Bone marrow (tissue), 2 donors: ENCODE measurements at places on chromosomes 7 and 10.

- no peak for DNase-seq
Observed at GRCh38 chr7:13312307-13312706, 624.9 kb downstream of the ARL4A start.

DNA sequence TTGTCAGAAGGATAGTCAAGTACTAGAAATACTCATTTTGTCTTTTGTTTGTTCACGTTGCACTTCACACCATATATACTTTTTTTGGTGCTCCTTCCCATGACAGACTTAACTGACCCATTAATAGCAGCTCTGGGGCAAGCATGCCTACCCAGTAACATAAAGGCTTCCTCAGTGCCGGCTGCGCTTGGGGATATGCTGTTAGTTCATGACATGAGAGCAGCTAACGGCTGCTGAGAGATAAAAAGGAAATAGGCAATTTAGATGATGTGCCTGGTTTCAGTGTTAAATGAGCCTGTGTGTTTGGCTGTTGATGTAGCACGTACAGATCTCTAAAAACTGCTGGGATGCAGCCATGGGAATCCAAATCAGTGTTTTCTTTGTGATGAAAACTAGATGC, 86.4 kb downstream of the TAX1BP1 start:
- no peak for DNase-seq

- no peak for DNase-seq
Observed at GRCh38 chr10:76115471-76116155, 684.2 kb downstream of the LRMDA start.

DNA sequence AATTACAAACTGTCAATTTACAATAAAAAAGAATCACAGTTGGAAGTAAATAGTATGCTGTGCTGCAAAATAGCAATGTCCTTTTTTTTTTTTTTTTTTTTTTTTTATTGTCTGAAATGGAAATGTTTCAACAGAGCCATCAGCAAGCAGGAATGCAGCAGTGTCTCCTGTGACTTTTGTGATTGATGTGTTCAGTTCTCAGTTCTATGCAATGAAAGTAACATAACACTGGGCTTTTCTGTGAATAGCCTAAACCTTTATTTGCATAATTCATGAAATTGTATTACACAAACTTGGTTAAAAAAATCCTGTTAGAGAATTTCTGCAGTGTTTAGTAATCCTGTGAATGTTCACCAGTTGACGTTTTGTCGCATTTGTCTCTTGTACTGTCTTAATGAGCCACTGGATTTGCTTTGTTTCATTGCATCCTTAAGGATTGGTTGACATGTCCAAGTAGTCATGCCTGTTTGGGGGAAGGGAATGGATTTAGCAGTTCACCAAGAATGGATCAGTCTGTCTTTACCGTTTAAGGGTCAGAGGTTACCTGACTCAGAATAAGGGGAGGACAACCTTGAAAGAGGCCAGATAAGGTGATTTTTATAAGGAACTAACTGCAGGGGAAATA, 192.7 kb downstream of the MLLT10 start:
- no peak for DNase-seq

- DNase-seq: no peak
Observed at GRCh38 chr7:36468370-36469101, 78.9 kb downstream of the ANLN start.

GRCh38 chr7:138669364-138669763, 31.8 kb downstream of the SVOPL start:
- no peak for DNase-seq

GRCh38 chr7:121475806-121476205, 79.7 kb upstream of the FAM3C start:
- DNase-seq: no peak

DNA sequence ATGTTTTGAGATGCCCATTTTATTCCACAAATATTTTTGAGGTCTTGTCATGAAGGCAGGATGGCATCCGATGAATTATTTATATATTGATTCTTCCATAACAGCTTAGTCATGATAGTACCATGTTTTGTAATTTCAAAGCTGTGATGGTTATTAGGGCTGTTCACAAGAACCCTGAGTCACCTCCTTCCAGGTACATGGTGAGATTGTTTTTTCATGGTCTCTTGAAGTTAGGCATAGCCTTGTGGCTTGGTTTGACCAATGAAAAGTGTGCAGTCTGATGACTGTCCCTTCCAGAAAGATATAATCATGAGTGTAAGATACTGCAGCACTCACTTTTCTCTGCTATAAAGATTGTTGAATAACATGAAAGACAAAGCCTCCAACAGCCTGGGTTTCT, 274.8 kb downstream of the FGFR2 start:
- no peak for DNase-seq

DNA sequence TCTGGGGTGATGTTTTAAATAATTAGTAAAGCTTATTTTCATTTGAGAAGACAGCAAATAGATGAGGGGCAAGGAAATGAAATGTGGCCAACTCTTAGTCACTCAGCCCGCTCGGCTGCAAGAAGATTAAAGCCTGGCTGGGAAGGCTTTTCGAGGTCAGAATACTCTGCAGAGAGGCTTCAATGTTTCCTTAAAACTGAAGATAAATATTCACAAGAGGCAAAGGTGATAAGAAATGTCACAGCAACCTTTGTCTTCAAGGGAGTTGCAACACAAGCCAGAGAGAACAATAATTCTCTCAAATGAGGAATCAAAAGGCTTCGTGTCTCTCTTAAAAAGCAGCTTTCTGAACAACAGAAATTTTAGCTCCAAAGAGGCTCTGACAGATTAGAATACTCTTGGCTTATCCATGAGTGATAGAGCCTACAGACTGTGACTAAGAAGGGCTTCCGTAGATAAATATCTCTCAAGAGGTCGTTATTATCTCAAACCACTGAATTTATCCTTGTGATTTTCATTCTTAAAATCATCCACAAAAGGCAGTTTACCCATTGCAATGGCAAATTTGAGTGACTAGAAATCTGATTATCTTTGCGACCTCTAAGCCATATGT, 92.5 kb downstream of the KLF6 start:
- no peak for DNase-seq

DNA sequence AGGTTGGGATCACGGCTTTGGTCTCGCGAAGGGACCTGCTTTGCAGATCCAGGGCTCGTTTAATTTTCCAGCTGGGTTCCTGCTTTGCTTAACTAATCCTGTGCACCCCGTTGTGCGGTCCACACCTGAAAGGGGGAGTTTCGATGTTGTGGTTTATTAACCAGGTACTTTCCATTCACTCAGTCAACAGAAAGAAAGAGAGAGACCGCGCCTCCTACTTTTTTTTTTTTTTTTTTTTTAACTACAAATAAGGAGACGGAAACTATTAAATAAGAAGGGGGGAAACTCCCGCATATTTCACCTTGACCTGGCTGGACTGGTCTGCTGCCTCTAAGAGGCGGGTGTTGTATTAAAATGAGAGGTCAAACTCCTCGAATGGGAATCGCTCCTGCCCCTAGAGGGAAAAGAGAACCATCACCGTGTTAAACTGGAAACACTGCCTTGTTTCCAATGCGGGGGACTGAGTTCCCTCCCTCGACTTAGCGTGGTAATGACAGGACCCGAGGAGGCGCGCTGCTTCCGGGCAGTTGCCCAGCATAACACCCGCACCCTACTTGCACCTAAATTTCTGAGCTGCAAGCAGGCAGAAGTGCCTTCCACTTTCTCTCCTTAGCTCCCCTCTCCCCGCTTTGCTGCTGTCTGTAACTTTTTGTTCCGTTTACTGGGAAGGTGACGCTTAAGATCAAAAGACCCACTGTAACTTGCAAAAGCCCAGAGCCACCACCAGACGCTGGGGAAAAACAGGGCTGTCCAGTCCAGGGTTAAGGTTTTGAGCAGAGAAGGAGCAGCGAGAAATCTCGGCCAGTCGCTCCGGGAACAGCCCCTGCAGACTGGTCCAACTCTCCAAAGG, 1.1 kb upstream of the ITGB8 start:
- DNase-seq: no peak

GRCh38 chr7:95238252-95238943, 85.9 kb downstream of the PON1 start:
- no peak for DNase-seq

- DNase-seq: no peak
Observed at GRCh38 chr7:120436487-120437060, 163.6 kb downstream of the KCND2 start.

- DNase-seq: no peak
Observed at GRCh38 chr7:28509251-28510025, 97.1 kb downstream of the CREB5 start.

GRCh38 chr10:100347568-100348195, 649 bp downstream of the SCD start:
- DNase-seq: no peak

GRCh38 chr7:123242467-123243092, 42.8 kb upstream of the SLC13A1 start:
- DNase-seq: no peak

DNA sequence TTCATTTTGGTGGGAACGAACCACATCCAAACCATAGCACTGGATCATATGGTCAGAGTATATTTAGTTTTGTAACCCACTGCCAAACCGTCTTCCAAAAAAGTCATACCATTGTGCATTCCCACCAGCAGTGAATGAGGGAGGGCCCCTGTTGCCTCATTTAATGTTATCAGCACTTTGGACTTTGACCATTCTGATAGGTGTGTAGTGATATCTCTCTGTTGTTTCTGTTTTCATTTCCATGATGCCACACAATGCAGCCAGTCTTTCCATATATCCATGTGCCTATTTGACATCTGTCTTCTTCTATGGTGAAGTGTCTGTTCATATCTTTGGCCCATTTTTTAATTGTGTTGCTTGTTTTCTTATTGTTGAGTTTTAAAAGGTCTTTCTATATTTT, 105.0 kb upstream of the PPP2R2D start:
- DNase-seq: no peak

DNA sequence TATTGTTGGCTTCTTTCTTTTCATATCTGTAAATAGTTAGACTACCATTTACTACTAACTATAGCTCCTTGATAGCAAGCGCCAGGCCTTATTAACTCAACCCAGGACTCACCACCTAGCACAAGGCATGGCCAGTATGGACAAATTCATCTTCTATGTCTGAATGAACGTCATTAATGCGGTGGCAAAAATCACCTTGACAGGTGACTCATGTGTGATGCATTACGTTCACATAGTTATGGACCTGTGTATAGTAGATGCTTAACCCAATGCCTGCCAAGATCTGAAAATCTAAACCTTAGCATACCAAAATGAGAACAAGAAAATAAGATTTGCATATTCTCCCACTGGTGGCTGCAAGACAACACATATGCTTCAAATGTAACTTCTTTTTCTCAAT, 300.8 kb downstream of the PARD3 start:
- DNase-seq: no peak
